ENCODE measurements at places on chromosomes 11 and 22.

DNA sequence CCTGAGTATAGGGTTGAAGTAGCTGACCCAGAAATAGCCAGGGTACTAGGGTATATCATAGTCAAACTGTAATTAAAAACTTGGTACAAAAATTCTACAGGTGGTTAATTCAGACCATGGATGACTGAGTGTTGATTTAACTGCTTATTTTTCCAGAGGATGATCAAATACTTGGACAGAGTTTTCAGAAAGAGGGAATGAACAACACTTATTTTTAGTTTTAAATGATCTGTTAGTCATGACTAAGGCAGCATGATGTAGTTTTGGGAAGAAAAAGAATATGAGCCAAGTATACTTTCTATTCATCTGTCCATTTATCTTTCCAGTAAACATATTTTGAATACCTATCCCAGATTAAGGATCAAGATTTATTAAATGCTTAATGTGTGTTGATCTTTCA lies 19.8 kb upstream of the CCDC89 start:
- H3K27ac ChIP-seq: no peak overlapping the region
- no peak for DNase-seq
- no peaks in the 10 kb centered on the region for H3K27me3 ChIP-seq
- peaks cover under 1% of the 10 kb centered on the region for H3K4me1 ChIP-seq

DNA sequence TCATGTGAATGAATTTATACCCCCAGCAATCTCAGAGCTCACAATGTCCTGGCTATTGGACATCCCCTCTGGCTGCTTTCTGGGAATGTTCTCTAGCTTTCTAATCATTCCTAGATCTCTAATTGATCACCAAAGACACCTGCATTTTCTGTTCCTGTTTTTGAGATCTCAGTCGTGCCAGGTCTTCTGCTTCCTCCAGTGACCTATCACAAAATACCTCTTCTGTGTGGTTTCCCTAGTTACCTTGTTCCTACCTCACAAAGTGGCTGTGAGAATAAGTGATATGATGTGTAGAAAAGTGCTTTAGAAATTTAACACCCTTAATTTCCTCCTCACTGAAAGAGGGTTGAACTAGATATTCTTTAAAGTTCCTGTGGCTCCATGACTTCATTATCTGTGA lies 92.2 kb downstream of the LUZP2 start:
- H3K4me1 ChIP-seq: no peaks in the 10 kb centered on the region
- H3K4me3 ChIP-seq: no peak overlapping the region
- no peaks in the 10 kb centered on the region for H3K27me3 ChIP-seq
- H3K27ac ChIP-seq: no peak overlapping the region

DNA sequence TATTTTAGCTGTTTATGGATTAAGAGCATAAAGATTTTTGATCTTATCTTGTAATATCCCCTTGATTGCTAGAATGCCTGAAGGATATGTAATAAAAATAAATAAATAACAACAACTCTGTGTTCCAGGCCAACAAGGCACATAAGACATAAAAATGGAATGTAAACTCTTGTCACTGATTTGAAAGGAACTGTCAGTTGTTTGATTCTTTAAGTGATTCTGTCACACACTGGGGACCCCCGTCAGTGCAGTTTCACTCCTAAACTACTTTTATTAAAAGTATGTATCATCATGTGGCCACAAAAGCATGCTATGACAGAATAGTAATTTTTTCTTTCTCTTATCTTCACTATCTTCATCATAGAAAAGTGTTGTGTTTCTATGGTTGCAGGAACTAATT lies 572.4 kb downstream of the CNTN5 start:
- no peaks in the 10 kb centered on the region for H3K36me3 ChIP-seq
- H3K27ac ChIP-seq: no peak overlapping the region
- H3K27me3 ChIP-seq: no peaks in the 10 kb centered on the region
- no peak for DNase-seq
- H3K4me3 ChIP-seq: no peak overlapping the region

- peaks cover 14% of the 10 kb centered on the region for H3K4me1 ChIP-seq
- no peaks in the 10 kb centered on the region for H3K27me3 ChIP-seq
- H3K36me3 ChIP-seq: peaks cover 23% of the 10 kb centered on the region
- no peak overlapping the region for H3K4me3 ChIP-seq
- peak overlapping the region; percentile 54 for H3K27ac ChIP-seq
- DNase-seq: no peak
Measured at GRCh38 chr11:113839842-113840241, 35.5 kb downstream of the USP28 start.

GRCh38 chr11:36074941-36075431 lies 131.1 kb downstream of the LDLRAD3 start:
- H3K4me3 ChIP-seq: no peak overlapping the region
- no peak for DNase-seq
- no peaks in the 10 kb centered on the region for H3K4me1 ChIP-seq
- H3K36me3 ChIP-seq: no peaks in the 10 kb centered on the region
- H3K27me3 ChIP-seq: peaks cover 42% of the 10 kb centered on the region

DNA sequence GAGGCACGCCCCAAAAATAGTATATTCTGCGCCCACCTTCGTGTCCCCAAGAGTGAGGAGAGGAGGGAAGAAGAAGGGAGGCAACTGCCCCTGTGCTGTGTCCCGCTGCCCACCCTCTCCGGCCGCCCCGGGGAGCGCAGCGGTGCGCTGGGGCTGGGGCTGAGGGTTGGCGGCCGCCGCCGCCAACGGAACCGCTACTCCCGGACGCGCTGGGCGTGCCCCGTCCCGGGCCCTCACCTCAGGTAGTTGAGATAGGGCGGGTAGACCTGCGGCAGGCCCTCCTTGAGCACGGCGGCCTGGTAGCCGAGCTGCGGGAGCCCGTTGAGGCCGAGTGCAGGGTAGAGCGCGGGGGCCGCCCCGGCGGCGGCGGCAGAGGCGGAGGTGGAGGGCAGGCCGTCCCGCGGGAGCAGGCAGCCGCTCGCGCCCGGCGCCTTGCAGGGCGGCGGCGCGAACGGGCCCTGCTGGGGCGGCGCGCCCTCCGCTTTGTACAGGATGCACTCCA lies 2.4 kb downstream of the PGR start:
- peaks cover 1% of the 10 kb centered on the region for H3K36me3 ChIP-seq
- no peak overlapping the region for H3K27ac ChIP-seq
- H3K27me3 ChIP-seq: peaks cover 18% of the 10 kb centered on the region

GRCh38 chr22:18103527-18104269 lies 6.9 kb upstream of the TUBA8 start:
- no peaks in the 10 kb centered on the region for H3K36me3 ChIP-seq
- peaks cover 38% of the 10 kb centered on the region for H3K27me3 ChIP-seq
- H3K4me1 ChIP-seq: peaks cover 6% of the 10 kb centered on the region
- no peak overlapping the region for H3K4me3 ChIP-seq
- DNase-seq: no peak
- no peak overlapping the region for H3K27ac ChIP-seq

DNA sequence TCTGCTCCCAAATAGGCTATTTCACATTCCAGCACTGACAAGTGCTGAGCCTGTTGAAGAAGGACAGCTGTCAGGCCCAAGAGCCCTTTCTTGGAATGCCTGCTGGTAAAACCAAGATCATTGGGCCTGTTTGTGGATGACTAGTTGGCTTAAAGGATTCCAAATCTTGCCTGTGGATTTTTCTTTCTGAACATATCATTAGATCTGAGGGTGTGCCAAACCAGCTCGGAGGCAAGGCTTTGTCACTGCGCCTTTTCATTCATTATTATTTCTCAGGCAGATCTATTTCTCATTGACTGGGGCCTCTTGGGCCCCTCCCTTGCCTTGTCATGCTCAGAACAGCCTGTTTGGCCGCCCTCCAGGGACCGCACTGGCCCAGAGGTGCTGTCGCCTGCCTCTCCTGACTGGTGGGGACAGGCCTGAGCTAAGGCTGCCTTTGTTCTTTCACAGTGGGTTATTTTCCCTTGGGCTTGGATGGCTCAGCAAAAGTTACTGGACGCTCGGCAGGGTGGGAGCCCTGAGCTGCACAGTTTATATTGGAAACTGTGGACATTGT lies 222.7 kb upstream of the SESN3 start:
- H3K27me3 ChIP-seq: peaks cover 10% of the 10 kb centered on the region
- no peak for DNase-seq
- no peaks in the 10 kb centered on the region for H3K4me1 ChIP-seq
- no peak overlapping the region for H3K27ac ChIP-seq

DNA sequence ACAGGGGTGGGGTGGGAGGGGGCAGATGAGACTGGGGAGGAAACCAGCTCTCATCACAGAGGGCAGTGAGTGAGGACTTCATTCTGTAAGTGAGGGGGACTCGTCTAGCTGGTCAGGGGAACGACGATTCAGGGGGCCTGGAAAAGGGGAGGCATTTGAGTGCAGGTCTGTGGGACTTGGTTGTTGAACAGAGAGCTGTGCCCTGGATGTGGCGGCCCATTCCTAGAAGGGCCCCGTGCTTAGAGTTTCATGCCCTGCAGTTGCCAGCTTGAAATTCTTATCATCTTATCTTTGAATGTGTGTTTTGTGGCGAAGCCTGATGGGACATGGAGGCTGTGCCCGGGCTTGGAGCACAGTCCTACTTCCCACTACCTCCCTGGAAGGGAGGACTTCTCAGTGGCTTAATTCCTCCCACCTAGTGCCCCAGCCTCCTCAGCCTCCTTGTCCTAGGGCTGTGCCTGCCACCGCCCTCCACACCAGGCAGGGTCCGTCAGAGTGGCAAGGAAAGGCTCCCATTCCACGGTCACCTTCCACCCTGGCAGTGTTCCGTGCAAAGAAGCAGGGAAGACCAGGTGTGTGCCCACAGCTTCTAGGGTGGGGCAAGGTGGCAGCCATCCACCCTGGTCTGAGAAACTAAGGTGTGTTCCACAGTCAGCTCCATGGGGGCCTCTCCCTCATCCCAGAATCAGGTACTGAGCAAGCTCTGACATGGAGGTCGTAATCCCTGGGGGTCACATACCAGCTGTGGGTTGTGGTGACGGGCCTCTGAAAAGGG lies 59.7 kb upstream of the LMO1 start:
- H3K4me1 ChIP-seq: no peaks in the 10 kb centered on the region
- no peak for DNase-seq
- no peak overlapping the region for H3K4me3 ChIP-seq
- H3K27me3 ChIP-seq: peaks cover 23% of the 10 kb centered on the region

- DNase-seq: no peak
- H3K4me1 ChIP-seq: no peaks in the 10 kb centered on the region
- H3K36me3 ChIP-seq: no peaks in the 10 kb centered on the region
Measured at GRCh38 chr11:36230779-36231699, 58.2 kb downstream of the COMMD9 start.

- H3K4me3 ChIP-seq: no peak overlapping the region
- H3K4me1 ChIP-seq: no peaks in the 10 kb centered on the region
- no peak for DNase-seq
- peaks cover 59% of the 10 kb centered on the region for H3K27me3 ChIP-seq
- H3K36me3 ChIP-seq: peaks cover 1% of the 10 kb centered on the region
Measured at GRCh38 chr11:12539572-12539971, 134.6 kb upstream of the TEAD1 start.

DNA sequence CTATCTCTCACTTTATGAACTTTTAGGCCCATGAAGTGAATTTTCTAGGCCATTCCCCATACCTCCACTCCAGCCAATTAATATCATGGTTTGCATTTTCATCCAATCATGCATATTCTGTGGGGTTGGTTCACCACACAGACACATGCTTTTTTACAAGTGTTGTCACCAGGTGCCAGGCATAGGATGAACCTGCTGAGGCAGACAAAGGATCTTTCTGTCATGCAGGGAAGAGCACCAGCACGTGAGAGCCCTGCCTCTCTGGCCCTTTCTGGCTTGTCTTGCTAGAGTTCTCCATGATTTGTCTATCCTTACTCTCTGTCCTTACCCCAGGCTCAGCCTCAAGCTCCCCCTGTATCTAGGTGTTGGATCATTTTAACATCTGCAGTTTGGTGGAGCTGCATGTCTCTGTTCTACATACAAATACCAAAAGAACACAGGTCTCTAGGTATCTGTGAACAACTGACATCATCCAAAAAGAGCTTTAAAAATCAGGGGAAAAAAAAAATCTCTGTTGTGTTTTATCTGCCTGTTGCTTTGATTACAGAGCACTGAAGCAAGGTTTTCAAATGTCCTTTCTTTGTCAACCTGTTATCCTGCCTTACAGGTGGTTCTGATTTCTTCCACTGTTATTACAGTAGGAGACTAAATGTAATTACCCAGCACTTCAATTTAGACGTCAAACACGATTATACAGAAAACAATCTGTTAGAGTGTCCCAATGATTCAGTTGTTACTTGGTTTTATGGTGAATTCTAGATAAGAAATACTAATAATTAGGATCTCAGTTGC lies 58.4 kb upstream of the GRAMD1B start:
- no peak for DNase-seq
- H3K4me1 ChIP-seq: no peaks in the 10 kb centered on the region
- H3K27me3 ChIP-seq: peaks cover 13% of the 10 kb centered on the region
- H3K4me3 ChIP-seq: no peak overlapping the region
- H3K36me3 ChIP-seq: no peaks in the 10 kb centered on the region

GRCh38 chr11:34680206-34680605 lies 59.3 kb downstream of the EHF start:
- H3K36me3 ChIP-seq: no peaks in the 10 kb centered on the region
- H3K27ac ChIP-seq: no peak overlapping the region
- DNase-seq: no peak
- peaks cover 37% of the 10 kb centered on the region for H3K27me3 ChIP-seq
- H3K4me3 ChIP-seq: no peak overlapping the region

GRCh38 chr22:46828323-46828900 lies 66.0 kb downstream of the TBC1D22A start:
- peaks cover 5% of the 10 kb centered on the region for H3K36me3 ChIP-seq
- no peak overlapping the region for H3K4me3 ChIP-seq
- no peak for DNase-seq
- H3K27me3 ChIP-seq: no peaks in the 10 kb centered on the region
- peaks cover 54% of the 10 kb centered on the region for H3K4me1 ChIP-seq
- H3K27ac ChIP-seq: no peak overlapping the region

DNA sequence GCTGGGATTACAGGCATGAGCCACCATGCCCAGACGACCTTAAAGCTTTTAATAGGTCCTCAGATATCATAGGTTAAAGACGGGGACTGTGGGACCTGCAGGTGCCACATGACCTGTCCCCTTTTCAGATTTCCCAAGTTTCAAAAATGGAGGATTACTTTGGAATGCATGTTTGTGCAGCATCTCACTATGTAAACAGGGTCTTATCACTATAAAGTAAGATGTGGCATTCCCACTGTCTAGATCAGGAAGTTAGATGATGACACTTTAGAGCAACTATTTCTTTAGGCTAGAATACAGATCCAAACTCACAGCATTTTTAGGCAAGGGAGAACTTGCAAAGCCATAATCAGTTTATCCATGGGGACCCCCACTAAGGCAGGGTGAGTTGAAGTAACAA lies 92.8 kb downstream of the USP35 start:
- DNase-seq: no peak
- no peak overlapping the region for H3K27ac ChIP-seq
- H3K36me3 ChIP-seq: peaks cover 3% of the 10 kb centered on the region
- H3K27me3 ChIP-seq: peaks cover 7% of the 10 kb centered on the region

GRCh38 chr11:119339589-119340334 lies 921 bp downstream of the C1QTNF5 start:
- no peak for DNase-seq
- peak overlapping the region; percentile 16 for H3K4me3 ChIP-seq
- H3K27ac ChIP-seq: no peak overlapping the region
- peaks cover 32% of the 10 kb centered on the region for H3K4me1 ChIP-seq
- H3K27me3 ChIP-seq: peaks cover 55% of the 10 kb centered on the region

- H3K4me3 ChIP-seq: no peak overlapping the region
- H3K4me1 ChIP-seq: no peaks in the 10 kb centered on the region
- peaks cover 73% of the 10 kb centered on the region for H3K27me3 ChIP-seq
Measured at GRCh38 chr11:33835143-33835878, 56.6 kb downstream of the LMO2 start.

Measured in central memory CD8-positive, alpha-beta T cell (primary cell).